ENCODE measurements at places on chromosomes 3 and 15. TPM values are rescaled to one million over a fixed set of nuclear protein-coding genes. Genes with fewer than 3 reads are reported as not detected.

DNA sequence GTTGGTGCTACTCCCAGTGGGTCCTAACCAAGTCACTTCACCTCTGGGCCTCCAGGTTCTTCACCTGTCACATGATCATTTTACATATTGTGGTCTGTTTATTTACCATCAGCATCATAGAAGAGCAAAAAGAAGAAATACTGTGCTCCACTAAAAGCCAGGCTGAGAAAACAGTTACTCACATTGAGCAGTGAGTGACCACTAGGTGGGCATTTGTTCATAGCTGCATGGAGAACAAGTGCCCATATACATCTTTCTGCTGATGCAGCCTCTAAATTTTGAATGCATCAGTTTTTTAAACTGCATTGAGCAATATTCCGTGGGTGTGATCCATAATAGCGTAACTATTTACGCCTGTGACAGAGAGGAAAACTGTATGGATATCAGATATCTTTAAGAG is 76.2 kb downstream of the DCUN1D1 start:
- no peak for DNase-seq

GRCh38 chr15:29067949-29068348 is 182.2 kb downstream of the APBA2 start:
- no peak for DNase-seq

DNA sequence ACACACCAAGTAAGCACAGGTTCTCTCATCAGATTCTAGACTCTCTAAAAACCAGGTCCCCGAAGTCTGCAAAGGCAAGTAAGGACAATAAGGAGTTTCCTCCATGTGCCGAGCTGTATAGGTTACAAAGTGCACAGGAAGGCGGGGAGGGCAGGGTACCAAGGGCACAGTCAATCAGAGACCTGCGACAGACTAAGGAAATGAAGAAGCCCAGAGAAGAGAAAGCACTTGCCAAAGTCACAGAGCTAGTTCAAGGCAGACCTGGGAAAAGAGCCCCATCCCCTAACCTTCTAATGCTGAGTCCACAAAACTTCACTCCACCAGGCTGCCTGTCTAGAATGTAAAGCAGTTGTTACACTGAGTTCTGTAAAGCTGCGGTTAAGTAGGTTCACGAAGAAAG is 1.7 kb downstream of the SEC13 start:
- no peak for DNase-seq

DNA sequence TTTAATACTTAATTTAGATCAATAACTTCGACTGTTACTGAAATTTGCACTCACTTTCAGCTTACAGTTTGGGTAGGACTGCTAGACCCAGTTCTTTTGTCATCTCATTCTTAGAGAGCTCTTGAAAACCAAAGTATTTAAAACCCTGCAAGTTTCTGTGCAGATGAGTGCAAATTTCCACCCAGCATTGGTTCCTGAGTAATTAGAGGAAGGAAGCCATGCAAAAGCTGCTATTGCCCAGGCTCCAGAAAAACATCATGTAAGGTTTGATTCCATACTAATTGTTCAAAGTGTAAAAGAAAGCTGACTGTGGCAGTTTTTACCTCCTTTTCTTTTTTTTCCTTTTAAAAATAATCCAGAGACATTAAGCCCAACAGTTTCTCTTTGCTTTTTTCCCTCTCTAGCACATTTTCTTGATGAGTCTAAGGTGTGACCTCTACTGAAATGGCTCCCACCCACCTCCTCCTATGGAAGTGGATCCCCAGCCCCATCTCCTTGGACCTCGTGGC is 30.3 kb downstream of the ABHD2 start:
- DNase-seq = no peak

DNA sequence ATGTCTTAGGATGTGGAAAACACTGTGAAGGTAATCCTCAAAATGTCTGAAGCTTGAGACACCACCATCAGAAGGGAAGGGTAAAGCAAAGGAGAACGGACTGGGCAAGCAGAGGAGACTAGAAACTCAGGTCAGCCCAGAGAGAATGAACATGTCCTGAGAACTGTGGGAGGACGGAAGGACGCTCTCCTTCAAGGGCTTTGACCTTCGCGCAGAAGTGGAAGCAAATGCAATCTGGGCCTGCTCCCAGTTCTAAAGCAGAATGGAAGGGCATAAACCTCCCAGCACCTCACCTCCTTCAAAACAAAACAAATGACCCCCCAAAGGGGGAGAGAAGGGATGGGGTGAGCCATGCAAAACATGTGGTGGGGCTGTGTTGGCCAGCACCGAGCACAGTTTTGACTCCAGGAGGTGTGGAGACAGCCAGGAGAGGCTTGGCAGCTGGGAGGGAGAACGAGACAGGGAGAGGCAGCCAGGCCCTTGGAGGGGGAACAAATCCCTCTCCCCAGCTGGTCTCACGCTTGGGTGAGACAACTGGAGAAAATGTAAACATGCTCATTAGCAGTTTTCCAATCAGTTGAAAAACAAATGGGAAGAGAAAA is 222.4 kb upstream of the WNT5A start:
- no peak for DNase-seq

DNA sequence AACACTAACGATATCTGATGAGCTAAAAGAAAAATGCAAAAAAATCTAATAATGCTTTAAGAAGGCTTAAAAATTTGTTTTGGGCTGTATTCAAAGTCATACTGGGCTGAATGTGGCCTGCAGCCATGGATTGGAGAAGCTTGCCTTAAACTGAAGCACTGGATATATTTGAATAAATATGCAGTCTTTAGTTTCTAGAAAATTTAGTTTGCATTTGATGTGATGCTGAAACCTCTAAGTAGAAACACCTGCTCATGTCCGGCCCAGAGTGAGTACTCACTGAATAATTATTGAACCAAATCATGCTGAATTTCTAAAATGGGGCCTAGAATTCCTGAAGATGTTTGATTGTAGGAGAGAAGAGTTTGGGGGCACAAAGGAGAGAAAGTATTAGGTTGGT is 43.9 kb downstream of the ABHD5 start:
- DNase-seq = no peak

- DNase-seq = no peak
These were observed 252.1 kb downstream of the CPNE4 start for GRCh38 chr3:131782751-131783150.

GRCh38 chr15:36499412-36500389 is 79.7 kb upstream of the CDIN1 start:
- DNase-seq = no peak

DNA sequence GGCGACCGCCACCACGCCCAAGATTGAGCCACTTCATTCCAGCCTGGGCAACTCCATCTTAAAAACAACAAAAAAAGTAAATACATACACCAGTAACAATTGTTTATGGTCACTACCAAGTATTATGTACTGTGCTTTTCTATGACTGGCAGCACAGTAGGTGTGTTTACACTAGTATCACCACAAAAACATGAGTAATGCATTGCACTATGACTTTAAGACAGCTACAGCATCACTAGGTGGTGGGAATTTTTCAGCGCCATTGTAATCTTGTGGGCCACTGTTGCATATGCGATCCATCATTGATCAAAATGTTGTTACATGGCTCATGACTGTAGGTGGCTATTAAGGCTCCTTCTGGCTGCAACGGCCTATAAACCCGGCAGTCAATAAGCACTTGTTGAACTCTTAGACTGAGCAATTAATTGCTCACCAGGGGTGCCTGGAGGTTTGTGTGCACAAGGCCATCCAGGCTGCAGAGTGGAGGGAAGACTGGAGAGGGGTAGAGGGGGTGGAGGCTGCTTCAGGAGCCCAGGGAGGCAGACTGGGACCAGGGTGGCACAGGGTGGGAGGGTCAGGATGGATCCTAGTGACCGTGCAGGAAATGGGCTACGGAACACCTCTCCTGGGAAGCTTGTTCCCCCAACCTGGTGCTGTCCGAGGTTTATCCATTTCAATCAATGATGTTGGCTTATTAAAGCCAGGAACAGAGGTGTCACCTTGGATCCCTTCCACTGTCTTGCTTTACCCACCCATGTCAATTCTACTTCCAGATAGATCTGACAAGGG is 17.9 kb upstream of the COPG1 start:
- DNase-seq = no peak

DNA sequence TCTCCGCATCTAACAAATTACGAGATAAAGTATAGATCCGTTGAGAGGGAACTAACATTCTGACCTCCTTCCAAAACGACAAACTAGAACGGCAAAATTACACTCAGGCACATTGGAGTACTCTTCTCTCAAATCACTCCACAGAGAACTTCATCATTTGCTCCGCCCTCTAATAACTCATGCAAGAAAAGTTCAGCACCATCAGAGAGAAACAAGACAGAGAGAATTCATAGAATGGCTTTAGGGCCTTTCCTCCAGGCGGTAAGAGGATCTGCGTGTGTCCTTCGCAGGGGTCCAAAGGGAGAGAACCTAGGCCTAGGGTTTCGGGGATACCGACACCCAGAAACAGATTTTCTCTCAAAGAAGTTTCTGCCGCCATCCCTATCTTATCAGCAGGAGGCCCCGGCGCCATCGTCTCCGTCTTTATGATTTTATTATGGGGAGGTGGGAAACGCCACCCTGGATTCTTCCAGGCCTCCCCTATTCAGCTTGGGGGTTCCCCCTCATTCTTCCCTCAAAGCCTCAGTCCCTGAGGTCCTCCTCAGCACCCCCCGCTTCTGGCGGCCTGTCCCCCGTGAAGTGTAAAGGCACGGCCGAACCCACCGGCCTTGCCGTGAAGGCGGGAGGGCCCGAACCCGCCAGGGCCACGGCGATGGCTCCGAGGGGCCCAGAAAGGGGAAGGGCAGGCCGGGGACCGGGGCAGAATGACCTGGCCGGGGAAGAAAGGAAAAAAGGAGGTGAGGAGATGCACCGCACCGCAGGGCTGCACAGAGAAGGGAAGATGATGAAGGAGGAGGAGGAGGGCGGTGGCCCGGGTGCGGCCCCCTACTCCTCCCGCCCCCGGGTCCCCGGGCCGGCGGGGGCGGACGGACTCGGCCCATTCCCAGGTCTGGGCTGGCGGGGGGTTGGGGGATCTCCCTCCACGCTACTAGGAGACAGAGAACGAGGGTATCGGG is 768 bp downstream of the UBXN7 start:
- peak; percentile 82 for DNase-seq

DNA sequence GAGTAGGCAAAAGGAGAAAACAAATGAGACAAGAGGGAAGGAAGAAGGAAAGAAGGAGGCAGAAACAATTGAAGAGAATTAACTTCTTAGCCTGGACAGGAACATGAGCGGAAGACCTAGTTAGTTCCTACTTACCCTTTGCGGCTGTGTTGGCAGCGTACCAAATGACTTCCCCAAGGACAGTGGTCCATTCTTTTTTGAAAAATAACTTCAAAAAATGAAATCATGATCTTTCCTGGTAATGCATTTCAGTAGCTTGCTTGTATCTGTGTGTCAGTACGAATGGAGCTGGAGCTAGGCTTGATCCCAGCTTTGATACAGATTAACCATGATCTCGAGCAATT is 41.5 kb upstream of the CFAP161 start:
- peak; percentile 59 for DNase-seq

The CAMK2N2 gene
- total RNA-seq = 0.26 TPM

The GATA2 gene
- 39.5 TPM for total RNA-seq

The TM4SF18 gene
- total RNA-seq = 3.1 TPM

The RBP2 gene
- total RNA-seq = not detected

The FBXW12 gene
- not detected for total RNA-seq

All from aorta (tissue), 5 donors.